ENCODE measurements at places on chromosomes 13 and 19.

DNA sequence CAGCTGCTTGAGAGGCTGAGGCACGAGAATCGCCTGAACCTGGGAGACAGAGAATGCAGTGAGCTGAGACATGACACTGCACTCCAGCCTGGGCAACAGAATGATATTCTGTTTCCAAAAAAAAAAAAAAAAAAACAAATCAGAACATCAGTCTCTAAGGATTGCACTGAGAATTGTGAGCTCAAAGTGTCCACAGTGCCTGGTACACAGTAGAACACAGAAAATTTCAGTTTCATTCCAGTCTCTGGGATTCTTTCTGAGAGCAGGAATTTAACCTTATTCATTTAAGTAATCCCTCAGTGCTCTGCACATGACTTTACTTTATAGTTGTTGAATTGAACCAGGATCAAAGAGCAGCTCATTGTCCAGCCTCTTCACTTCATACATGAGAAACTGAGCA lies 25.9 kb upstream of the GATAD2A start:
- DNase-seq = no peak

DNA sequence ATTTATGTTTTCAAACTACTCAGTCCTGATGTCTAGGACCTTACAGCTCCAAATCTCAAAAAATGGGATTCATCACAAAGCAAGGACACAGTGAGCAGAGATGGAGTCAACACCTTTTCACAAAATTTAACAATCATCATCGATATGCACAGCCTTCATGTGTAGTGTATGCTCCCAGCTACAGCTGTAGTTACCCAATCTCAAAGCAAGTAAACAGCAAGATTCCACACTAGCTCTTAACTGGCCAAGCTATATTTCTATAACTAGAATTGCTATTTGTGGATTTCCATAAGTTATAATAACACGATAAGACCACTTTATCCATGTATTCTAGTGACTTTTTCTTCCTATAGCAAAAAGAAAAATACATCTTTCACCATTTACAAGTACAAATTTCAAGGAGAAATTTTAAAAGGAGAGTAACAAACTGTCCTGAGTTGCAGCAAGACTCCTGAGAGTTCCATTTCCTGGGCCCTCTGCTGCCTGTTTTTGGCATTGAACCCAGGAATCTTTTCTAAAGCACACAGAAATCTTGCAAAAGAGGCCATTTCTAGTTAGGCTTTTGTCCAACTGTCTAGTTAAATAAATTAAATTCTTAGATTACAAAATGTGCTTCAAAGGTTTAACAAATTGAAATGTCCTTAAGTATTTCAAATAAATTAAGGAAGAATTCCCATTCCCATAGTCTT lies 460.6 kb downstream of the FGF14 start:
- no peak for DNase-seq

- no peak for DNase-seq
These were observed 132.5 kb downstream of the NALCN start for GRCh38 chr13:101283782-101284181.

DNA sequence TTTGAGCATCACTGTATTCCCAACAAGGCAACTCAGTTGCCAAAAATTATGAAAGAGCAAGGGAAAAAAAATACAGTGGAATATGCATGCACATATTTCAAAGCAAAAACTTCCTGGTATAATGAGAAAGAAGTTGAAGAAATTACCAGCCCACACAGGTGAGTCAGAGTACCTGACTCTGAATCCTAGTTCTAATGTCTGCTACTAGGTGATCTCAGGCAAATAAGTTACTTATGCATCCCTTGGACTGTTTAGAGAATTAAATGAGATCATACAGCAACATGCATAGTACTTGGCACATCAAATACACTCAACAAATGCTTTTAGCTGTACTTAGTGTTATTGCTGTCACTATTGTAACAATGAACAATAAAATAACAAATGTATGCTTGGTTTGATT lies 144.9 kb downstream of the MIPEP start:
- DNase-seq = no peak

- no peak for DNase-seq
These were observed 24.4 kb upstream of the C1QTNF9 start for GRCh38 chr13:24284889-24285565.

GRCh38 chr19:37981785-37982475 lies 74.9 kb downstream of the SIPA1L3 start:
- DNase-seq = no peak
